ENCODE measurements at places on chromosomes 12 and 14.

DNA sequence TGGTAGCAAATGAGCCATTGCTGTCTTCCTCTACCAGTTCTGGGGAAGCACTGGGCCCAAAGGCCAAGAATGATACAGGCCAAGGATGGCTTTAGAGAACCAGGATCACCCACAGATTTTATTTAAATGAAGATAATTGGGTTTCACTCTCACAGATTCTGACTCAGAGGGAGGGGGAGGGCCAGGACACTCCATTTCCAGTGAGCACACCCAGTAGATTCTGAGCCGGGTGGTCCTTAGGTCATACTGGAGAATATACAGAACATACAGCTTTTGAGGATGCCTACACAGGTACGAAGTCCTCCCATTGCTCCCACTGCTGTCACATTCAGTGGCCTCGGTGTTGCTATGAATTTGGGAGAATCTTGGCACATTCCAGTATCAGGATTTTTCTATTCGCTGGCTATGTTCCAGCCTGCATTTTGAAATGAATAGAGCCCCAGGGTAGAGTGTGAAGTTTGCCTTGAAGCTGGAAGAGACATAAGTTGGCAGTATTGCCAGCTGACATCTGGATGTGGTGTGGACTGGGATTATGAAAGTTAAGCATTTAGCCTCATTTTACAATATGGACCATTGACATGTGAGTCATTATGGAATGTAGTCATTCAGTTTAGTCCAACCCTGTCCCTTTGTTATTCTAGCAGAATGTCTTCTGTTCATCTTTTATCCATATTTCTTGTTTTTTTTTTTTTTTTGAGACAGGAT, 45.8 kb upstream of the POC1B start:
- DNase-seq = no peak

DNA sequence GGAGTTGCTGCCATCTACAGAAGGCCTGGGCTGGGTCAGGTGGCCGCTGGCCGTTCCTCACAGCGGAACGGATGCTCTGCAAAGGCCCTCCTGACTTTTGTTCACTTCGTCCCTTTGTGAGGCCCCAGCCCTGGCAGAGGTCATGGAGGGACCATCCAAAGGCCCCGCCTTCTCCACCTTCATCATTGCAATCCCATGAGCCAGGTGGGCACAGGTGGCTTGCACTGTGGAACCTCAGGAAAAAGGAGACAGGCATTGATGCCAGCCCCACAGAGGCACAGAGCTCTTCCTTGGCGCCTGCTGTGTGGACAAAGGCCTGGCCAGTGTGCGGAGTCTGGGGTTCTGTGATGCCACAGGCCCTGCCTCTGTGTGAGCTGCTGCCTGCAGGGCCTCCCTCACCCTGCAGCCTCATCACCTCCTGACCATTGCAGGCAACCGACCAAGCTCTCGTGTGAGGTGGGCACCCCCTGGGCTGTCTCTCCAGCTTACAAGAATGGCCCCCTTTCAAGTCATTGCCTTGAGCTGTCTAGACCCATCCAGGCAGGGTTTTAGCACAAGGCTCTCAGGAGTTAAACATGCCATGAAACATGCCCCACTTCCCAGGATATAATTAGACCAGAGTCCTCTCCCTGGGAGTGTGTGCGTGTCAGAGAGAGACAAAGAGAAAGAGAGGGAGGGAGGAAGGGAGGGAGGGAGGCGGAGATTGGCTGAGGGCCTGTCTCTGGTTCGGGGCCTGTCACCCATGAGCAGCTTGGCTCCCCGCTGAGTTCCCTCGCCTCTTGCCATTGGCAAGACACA, 19.3 kb downstream of the NFKBIA start:
- no peak for DNase-seq

- no peak for DNase-seq
Measured at GRCh38 chr12:29742646-29743045, 41.1 kb downstream of the TMTC1 start.

DNA sequence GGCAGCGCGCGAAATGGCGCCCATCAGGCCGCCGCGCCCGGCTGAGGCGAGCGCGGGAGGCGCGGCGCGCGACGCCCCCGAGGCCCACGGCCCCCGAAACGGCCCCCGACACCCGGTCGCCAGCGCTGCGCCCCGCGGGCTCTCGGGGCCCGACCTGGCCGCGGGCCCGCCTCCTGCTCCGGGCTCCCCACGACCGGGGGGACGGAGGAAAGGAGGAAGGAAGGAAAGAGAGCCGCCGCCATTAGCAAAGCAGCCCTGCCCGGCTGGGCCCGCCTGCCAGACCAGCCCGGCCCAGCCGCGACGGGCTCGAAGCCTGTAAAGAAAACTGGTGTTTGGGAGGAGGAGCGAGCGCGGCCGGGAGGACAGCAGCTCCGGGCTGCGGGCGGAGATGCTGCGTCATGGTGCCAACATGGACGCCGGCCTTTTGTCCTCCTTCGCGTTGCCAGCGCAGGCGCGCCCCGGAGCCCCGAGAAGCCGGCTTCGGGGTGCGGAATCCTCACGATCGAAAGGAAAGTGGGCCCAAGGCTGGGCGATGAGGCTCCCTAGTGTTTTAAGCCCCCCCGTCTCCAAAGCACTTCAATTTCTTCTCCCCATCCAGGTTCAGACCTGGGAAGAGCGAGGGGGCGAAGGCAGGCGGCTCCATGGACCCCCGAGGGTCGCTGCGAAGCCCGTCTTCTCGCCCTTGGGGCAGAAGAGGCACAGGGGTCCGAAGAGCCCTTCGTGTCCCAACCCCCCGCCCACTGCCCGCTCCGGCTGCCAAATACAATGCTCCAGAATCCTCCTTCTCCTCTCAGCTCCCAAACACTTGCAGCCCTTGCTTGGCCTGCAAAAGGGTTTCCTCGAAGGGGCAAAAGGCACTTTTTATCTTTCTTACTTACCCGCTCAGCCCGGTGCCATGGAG, 2.9 kb upstream of the SETD1B start:
- DNase-seq = no peak

GRCh38 chr14:94346841-94347240, 23.7 kb upstream of the SERPINA6 start:
- no peak for DNase-seq

- no peak for DNase-seq
Measured at GRCh38 chr14:39957987-39958386, 525.8 kb upstream of the FBXO33 start.

DNA sequence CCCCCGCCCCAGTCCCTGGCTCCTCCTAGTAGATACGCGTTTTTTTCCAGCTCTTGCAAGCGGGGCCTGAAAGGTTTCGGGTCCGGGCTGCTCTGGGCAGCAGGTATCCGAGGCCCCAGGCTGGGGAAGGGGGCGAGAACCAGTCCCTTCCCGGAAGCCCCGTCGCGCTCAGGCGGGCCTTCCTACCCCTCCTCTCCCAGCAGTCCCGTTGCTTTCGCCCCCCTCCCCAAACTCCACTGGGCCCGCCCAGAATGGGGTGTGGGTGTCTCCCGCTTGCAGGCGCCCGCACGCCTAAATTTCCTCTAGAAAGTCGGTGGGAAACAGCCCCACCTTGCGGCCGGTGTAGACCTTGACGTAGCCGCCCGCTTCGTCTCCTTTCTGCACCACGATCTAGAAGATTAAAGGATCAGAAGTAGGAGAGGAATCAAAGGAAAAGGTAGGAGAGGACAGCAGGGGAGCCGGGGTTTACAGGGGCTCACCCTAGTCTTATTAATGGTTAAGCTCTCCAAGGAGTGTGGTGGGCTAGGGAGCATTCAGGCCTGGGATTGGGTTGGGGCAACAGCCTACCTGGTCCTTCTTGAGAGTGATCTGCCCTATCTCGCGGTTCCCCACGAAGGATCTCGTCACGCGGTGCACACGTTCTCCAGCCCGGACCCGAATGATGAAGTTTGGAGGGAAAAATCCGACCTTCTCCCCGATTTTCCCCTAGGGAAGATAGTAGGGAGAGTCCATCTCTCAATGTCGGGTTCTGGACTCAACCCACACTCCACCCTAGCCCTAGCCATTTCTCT, 7.3 kb downstream of the STAC3 start:
- DNase-seq = no peak

- no peak for DNase-seq
Measured at GRCh38 chr12:54009171-54010052, 627 bp downstream of the HOXC8 start.

- DNase-seq = no peak
Measured at GRCh38 chr12:132423251-132423819, 66.6 kb upstream of the FBRSL1 start.

DNA sequence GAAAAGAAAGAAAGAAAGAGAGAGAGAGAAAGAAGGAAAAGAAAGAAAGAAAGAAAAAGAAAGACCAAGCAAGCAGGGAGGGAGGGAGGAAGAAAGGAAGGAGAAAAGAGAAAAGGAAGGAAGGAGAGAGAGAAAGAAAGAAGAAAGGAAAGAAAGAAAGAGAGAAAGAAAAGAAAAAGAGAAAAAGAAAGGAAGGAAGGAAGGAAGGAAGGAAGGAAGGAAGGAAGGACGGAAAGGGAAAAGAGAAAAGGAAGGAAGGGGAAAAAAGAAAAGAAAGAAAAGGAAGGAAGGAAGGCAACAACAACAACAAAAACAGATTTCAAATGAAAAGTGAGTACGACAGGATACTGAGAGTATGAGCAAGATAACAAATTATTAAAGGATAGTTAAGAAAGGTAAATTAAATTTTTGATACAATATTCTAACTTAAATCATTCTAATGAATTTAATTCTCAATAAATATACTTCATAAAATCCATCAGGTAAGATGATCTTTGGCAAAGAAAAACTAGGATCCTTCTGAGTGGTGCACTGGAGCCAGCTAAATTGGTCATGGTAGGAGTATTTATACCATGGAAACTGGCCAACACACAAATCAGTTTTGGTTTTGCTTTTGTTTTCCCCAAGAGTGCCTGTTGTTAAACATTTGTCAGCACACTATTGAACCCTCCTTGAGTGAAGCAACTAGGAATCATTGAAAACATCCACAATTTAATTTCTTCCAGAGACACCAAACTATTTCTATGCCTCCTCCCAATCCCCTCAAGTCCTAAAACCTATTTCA, 56.1 kb upstream of the DYRK2 start:
- DNase-seq = peak; percentile 4

DNA sequence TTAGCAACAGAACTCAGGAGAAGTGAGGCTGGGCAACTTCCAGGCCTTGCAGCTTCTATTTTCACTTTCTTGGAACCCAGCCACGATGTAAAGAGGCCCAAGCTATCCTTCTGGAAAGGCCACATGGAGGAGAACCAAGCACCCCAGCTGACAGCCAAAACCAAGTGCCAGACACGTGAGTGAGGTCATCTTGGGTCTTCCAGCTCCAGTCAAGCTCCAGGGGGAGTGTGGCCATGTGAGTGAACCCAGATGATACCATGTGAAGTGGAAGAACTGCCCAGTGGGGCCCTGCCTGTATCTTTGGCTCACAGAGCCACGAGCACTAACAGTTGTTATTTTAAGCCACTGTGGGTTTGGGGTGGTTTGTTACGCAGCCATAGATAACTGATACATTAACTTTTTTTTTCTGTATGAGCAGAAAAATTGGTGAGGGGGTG, 126.8 kb upstream of the MAP1LC3B2 start:
- DNase-seq = no peak

GRCh38 chr12:91723191-91723590, 422.5 kb downstream of the BTG1 start:
- no peak for DNase-seq

DNA sequence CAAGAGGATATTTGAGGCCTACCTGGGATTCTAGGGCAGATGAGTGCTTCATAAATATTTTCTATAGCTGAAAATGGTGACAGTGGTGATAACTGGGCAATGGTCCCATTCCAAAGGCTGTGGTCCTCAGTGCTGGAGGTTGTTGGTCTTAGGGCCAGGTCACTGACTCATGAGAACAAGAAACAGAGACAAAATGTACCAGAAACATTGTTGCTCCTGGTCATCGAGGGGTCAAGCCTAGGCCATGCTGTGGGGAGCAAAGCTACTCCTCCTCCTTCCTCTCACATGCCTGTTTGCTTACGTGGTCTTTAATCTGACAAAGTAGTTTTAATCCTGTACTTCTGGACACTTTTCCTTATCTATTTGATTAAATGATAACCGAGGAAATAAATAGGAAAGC, 33.8 kb downstream of the ERG28 start:
- DNase-seq = no peak

- no peak for DNase-seq
Measured at GRCh38 chr12:202081-202731, 11.8 kb downstream of the SLC6A12 start.

DNA sequence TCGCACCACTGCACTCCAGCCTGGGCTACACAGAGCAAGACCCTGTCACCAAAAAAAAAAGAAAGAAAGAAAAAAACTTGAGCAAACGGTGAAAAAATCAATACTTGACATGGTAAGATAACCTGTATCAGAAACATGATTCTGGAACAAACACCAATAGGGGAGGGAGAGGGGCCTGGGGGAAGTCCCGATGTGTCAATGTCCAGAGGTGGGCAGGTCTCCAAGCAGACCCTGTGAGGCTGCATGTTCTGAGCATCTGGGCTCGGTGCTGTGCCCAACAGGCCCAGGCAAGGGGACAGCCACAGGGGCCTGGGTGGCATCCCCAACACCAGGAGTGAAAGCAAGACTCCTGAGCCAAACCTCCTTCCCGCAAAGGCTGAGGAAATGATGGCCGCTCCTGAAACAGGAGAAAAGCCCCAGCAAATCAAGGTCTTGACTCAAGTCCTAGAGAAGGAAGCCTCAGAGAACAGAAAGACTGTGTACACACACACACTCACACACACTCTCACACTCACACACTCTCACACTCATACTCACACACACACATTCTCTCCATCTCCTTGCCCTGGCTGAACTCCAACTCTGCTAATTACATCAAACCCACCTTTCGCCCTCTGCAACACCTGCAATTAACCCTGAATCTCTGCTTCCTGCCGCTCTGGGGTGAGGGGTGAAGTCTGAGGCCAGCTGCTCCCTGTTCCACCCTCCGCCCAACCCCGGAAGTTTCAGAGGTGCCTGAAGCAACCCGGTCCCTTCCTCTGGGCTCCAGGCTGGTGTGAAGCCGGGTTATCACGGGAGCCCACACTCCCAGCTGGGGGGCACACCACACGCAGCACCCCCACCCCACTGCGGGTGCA, 20.4 kb downstream of the CCDC88C start:
- DNase-seq = peak; percentile 78

DNA sequence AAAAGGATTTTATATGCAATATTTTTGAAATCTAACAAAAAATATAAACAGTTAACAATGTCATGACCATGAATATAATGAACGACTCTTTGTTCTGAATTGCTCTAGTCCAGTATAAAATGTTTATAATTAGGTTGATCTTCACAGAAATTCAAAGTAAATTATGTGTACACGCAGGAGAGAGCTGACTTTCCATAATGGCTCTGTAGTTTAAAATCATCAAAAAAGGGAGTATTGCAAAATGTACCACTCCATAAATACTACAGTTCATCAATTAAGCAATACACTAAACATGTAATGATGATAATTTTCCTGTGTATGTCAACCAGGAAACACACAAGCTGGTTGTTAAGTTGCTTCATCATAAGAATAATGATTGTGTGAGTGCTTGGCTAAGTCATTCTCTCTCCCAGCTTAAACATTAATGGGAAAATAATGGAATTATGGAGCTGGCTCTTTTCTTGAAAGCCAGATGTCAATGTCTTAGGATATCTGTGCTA, 189.5 kb upstream of the PLEKHG7 start:
- DNase-seq = no peak
